ENCODE measurements at places on chromosomes 13 and 19.

GRCh38 chr13:110798081-110798994 is 84.8 kb downstream of the ING1 start:
- DNase-seq, result no peak

GRCh38 chr19:9205501-9206113 is 13.8 kb downstream of the OR7D4 start:
- DNase-seq, result peak; percentile 61

DNA sequence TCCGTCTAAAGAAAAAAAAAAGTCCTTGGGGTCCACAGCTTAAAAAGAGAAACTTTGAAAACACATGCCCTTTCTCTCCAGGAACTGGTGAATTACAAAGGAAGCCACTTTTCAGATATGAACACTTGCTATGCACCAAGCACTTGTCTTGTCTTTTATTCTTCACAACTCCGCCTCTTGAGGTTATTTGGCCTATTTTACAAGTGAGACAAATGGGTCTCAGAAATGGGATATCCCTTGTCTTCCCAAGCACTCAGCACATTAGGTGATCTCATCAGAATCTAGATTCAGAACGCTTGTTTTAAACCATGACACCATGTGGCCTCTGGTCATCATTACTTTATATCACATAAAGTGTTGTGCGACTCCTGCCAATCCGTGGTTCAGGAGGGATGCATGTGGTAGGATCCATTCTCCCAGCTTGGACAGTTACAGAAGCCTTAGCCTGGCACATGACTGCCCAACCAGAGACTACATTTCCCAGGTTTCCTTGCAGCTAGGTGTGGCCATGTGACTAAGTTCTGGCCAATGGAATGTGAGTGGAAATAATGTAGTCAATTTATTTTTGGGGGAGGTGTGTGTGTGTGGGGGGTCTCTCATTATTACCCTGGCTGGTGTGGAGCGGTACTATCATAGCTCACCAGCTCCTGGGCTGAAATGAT is 13.9 kb downstream of the TSKS start:
- no peak for DNase-seq

- peak; percentile 45 for DNase-seq
Observed at GRCh38 chr13:20411638-20412342, 113.9 kb downstream of the CRYL1 start.

DNA sequence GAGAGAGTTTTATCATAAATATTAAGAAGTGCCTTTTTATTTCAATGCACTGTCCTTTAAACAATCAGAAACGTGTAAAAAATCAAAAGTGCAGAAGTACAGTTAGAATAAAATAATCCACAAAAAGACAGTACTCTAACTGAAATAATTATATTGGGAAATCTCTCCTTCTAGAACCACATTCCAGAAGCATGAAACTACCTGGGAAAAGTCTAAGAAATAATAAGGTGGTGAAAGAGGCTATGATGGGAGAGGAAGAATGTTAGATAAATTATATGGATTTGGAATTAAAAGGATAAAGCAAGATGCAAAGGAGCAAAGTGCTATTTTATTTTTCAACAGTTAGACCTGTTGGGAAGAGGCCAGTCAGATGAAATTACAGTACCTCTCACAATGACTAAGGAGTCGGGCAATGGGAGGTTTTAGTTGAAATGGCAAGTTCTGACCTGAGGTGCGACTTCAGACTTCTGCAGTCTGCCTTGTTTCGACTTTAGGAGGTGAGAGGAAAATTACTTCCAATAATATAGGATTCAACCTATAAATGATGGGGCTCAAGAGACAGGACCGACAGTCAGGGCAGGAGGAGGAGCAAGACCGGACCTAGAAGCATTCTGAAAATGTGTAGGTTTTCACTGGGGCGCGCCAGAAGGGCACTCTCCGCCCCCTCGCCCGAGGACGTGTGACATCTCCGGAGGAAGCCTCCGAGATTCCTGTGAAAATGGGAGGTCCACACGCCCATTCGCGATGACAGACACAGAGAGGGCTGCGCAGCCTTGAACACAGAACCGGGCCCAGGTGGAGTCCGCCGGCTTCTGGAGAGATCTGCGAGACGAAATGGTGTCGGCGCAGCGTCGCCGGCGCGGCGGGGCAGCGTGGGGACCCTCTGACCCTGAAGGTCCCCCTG is 717 bp downstream of the SPRYD7 start:
- peak; percentile 44 for DNase-seq

DNA sequence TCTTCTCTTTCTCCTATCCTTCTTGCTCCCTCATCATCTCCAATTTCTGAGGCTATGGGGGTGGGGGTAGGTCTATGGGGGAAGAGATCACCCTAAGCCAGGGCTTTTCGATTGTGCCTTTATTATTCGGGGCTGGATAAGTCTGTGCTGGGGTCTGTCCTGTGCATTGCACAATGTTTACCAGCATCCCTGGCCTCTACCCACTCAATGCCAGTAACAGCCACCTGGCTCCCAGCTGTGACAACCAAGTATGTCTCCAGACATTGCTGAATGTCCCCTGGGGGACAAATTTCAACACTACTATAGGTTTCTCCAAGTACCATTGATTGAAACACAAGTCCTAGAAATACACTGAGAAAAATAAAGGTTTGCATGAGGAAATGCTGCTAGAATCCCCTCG is 13.2 kb downstream of the CBY2 start:
- DNase-seq, result no peak

- DNase-seq, result no peak
Observed at GRCh38 chr13:48054601-48055000, 17.1 kb downstream of the NUDT15 start.

GRCh38 chr13:73765651-73766384 is 368.4 kb downstream of the KLF12 start:
- peak; percentile 85 for DNase-seq

DNA sequence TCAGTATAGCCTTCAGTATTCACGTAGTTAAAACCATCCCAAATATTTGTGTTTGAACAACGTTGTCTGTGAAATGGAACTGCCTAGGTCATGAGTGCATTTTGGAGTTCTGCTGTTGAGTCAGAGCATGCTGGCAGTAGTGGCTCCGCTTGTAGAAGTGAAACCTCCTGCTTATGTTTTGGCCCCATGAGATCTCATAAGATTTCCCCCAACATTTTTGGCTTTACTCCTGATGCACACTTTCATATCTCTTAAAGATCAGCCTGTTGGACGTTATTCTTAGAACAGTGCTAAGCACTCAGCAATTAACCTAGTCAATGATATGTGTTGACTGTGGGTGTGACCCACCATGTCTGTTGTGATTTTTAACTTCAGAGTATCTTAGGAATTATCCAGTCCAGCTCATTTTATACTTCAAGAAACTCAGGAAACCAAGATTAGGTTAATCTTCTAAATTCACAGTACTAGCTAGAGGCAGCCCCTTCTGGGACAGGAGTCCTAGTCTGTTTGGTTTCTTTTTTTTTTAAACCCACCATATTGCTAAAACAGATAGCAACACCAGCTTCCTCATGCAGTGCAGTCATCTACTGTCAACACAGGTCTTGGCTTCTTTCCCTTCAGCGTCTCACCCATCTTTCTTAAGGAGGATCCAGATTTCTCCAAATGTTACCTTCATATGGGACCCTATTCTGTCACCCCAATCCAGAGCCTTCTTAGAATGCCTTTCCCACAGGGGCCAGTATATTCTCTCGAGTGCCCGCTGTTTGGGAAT is 26.2 kb downstream of the RAP2A start:
- DNase-seq, result peak; percentile 3

DNA sequence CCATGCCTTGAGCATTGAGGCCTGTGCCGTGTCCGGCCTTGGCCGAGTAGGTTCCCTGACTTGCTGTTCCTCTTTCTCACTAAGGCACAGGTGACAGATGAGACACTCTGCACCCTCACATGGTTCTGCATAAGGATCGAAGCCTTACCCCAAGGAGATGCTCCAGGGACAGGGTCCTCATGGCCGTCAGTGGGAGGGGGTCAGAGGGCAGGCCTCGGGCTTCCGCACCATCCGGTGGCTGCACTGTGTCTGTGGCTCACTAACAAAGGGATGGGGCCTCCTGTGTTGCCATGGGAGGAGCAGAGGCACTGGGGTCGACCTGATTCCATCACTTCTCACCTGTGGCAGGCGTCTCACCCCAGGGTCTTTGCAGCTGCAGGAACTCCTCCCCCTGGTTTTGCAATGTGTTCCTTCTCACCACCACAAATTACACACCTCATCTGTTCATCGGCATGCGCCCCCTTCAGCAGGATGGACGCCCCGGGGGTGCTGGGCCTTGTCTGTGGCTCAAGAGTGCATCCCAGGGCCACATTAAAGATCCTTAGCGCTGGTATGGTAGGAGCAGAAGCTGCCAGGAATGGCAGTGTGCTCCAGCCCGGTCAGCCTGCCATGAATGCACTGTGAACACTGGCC is 113.3 kb upstream of the SOX1 start:
- no peak for DNase-seq

DNA sequence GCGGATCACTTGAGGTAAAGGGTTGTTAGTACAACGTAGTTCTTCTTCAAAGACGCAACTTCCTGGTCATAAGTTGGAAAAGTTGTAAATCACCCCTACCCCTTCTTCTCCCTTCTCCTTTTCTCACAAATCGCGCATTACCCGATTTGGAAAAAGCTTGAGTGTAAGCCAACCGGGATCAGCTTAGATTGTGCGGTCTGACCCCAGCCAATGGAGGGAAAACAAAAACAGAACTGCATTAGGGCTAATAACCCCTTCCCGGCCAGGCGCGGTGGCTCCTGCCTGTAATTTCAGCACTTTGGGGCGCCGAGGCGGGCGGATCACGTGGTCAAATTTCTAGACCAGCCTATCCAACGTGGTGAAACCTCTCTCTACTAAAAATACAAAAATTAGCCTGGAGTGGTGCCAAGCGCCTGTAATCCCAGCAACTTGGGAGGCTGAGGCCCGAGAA is 806 bp downstream of the ZNF90 start:
- DNase-seq, result peak; percentile 62

DNA sequence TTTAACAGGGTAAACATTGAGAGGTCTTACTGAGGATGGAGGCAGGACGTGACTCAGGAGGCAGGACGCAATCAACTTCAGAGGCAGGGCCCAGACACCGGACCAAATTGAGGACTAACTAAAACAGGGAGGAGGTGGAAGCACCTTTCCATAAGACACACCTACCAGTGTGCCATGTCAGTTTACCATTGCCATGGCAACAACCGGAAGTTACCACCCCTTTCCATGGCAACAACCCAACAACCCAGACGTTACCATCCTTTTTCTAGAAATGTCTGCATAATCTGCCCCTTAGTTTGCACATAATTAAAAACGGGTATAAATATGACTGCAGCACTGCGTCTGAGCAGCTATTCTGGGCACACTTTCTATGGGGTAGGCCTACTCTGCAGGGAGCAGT is 53.5 kb upstream of the SOX21 start:
- no peak for DNase-seq
